Cardiac ventricle fibroblast (primary cell): ENCODE measurements at places on chromosomes 3 and 15. TPM values are rescaled to one million over a fixed set of nuclear protein-coding genes. Genes with fewer than 3 reads are reported as not detected.

CX3CR1 gene
- not detected in 2 replicates for total RNA-seq

SLC24A1 gene
- total RNA-seq, result 3.5 and 9.5 TPM in 2 replicates

CNTN6 gene
- not detected in 2 replicates for total RNA-seq

GOLGA6L10 gene
- total RNA-seq, result 0.10 TPM in 1 of 2 replicates, not detected in the other

NPAP1 gene
- total RNA-seq, result not detected in 2 replicates

C3orf70 gene
- total RNA-seq, result 0.75 and 1.2 TPM in 2 replicates

CDC25A gene
- total RNA-seq, result 0.87 and 0.93 TPM in 2 replicates

C3orf52 gene
- total RNA-seq, result 0.34 and 0.37 TPM in 2 replicates

UROC1 gene
- total RNA-seq, result not detected in 2 replicates

RPL32 gene
- 1,888 and 2,516 TPM in 2 replicates for total RNA-seq

AGBL1 gene
- total RNA-seq, result not detected in 2 replicates

SI gene
- total RNA-seq, result not detected in 2 replicates
